RWPE1 (cell line): ENCODE measurements at places on chromosomes 7 and 10.
A peak's percentile ranks its signal among the peaks of the same experiment; 100 is the strongest.

GRCh38 chr10:62917475-62918238, 101.5 kb upstream of the EGR2 start:
- no peak for DNase-seq

DNA sequence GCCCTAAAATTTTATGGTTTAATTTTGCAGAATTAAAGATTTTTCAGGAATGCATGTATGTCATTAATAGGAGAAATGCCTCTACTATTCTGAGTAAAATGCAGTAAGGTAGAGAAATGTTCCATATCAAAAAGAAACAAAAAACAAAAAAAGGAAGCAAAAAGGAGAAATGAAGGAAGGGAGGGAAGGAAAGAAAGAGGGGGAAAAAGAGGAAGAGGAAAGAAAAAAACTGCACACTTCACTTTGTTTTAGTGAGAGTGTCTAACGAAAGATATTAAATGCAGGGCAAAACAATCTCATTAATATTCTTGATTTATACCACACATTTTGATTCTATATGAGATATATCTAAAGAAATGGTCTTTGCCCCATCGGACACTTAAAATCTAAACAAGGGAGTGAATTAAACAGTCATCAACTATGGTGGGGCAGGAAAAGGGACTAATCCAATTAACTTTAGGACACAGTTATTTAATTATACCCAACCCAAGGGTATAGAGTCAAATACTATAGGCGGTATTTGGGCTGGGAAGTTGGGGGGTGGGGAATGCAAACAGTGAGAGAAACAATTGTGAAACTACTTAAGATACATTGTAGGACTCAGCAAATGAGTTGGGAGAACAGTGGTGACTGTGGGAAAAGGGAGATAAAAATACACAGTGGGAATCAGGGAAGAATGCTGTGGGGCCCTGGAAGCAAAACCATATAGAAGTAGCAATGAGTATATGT, 27.0 kb downstream of the IMMP2L start:
- DNase-seq: no peak

DNA sequence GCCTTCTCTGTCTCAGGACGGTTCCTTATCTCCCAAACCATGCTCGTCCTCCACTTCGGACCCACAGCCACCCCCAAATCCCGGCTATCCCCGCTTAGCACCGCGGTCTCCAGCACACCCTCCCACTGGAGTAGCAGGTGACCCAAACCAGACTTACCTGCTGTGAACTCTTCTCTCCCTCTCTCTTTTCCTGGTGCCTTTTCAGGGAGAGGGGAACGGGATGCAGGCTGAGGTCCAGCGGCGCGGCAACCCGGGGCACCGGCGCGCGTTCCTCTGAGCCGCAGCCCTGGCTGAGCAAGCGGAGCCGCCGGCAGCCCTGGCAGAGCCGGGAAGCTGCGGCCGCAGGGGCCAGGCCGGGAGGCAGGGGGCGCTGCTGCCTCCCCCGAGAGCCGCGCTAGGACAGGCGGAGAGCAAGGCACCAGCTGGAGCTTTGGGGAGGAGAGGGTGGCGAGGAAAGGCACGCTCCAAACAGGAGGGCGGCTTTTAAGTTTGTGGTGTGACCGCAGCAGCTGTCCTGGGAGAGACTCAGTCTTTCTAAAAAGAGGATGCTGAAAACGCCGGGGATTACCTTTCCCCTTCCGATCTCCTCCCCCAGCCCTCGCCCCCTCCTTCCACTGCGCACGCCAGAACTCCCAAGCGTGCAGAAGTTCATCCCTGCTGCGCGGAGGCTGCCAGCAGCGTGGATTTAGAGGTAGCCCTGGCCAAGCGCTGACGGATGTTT, at the start of gene SEMA3D:
Gene SEMA3D, minus strand, starts transcription at position 536 of the 721 bp plus-strand sequence. CDS start 65,165 bp downstream, outside the sequence.
- DNase-seq: peak; percentile 55

- DNase-seq: no peak
These were observed 4.0 kb upstream of the KLRG2 start for GRCh38 chr7:139487366-139488080.

GRCh38 chr10:6920072-6921019, 340.3 kb upstream of the PRKCQ start:
- DNase-seq: peak; percentile 69

- no peak for DNase-seq
These were observed 440 bp downstream of the CTNNA3 start for GRCh38 chr10:67695555-67695954.

GRCh38 chr10:110615057-110615747, 28.9 kb upstream of the RBM20 start:
- DNase-seq: no peak

DNA sequence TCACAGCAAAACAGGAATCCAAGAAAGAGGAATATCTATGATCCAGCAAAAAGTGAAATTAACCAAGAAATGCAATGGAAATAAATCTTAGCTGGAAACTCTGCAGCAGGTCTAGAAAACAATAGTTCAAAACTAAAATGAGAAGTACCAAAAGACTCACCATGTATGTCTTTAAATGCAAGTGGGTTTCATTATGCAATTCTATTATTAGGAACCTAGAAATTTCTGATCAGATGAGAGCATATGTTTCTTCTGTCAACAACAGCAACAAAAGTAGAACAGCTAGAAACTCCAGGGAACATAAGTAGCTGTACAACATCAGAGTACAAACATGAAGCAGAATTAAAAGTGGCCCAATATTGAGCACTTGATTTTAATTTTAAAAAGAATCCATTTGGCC, 304.0 kb downstream of the ARHGAP12 start:
- DNase-seq: no peak

DNA sequence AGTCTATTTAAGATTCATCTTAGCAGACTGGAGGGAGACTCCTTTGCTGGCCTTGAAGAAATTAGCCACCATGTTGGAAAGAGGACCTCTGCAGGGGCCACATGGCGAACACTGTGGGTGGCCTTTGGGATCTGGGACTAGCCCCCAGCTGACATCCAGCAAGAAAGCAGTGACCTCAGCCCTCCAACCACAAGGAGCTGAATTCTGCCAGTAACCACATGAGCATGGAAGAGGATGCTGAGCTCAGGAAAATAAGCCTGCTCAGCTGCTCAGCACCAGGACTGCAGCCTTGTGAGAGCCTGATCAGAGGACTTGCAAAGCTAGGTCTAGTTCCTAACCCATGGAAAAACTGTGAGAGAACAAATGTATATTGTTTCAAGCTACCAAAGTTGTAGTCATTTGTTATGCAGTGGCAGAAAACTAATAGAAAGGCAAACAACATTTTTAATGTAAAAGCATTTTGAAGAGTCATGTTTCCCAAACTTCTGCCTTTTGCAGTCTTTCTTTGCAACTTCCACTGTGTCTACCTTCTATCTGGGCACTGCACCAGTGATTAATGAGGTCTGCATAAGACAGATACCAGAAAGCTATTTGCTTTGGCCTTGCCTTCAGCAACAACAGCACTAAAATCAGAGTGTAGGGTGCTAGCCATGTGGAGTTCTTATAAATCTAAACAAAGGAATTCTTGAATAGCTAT, 183.7 kb downstream of the FGFR2 start:
- DNase-seq: no peak

DNA sequence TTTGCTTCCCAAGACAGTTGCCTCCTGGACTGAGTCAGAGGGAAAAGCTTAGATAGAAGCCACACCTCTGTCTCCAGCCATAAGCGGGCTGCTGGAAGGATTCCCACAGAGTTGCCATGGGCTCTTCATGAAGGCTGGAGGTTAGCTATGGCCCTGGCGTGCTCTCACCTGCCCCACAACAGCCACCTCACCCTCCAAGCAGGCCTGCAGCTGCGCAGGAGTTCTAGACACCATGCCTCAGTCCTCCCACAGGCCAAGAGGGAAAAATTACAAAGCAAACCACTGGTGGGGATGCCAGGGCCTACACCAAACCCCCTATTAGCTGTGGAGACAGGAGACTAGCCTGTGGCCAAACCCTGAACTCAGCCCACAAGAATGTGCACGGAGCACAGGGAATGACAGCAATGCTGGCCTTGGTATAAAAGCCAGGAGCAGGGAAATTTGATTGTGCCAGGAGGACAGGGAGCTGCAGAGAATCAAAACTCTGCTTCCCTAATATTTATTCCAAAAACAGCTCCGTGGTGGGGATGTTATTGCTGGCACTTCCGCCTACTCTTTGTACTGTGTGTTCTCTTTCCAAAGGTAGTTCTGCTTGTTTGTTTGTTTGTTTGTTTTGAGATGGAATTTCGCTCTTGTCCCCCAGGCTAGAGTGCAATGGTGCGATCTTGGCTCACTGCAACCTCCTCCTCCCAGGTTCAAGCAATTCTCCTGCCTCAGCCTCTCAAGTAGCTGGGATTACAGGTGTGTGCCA, 60.3 kb upstream of the STK17A start:
- peak; percentile 74 for DNase-seq

DNA sequence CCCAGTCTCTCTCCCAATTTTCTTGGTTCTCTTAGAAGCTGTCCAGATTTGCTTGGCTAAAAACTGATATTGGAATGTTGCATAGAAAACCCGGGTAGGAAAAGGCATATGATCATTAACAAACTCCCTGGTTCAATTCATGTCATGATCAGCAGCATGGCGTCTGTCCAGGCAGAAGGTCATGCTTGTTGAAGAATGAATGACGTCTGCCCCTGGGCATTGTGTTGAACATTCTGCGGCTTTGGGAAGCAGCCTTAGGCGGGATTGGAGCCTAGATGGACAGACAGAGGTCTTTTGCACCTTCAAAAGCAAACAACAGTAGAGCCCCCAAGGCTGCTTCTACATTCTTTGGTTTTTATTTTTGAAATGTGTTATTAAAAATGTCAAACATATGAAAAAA, 7.7 kb upstream of the MINDY3 start:
- DNase-seq: no peak

DNA sequence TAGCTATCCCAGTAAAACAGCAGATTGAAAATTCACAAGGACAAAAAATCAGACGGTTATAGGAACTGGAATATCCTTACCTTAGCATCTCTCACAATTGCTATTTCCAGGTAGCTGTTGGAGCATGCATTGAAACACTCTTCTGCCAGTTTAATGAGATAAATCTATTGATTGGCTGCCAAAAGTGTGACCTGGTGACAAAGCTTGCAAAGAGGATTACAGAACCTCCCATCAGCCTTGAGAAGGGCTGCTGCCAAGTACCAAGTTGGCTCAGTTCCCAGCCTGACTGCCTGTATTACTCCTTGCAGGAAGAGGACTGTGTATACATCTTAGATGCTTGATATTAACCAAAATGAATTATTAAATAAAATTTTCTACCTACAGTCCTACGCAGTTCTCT, 5.1 kb downstream of the PRLHR start:
- peak; percentile 34 for DNase-seq

GRCh38 chr10:33157103-33157502, 177.4 kb downstream of the NRP1 start:
- peak; percentile 21 for DNase-seq

DNA sequence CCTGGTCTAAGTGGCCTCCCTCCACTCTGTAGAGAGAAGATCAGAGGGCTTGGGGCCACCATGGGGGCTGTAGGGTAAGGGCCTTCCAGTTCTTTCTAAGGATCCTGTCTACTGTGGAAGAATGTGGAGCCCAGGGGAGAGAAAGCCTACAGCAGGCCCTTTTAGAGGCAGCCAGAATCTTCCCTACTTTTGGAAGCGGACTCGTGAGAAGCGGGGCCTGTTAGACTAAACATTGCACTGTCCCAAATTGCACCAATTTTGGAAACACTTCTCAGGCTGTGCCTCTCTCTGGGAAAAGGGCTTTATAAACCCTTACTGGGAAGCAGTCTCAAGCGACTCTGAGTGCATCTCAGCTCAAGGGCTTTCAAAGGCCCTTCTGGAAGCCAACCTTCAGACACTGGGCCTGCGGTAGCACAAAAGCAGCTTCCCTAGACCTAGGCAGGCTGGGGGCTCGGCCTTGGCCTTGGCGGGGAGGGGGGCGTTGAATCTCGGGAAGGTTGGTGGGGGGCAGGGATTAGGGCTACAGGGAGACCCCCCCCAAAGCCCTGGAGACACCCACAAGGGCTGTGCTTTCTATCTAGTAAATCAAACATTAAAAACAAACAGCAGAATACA, 298.1 kb downstream of the GFRA1 start:
- no peak for DNase-seq

- DNase-seq: no peak
These were observed 11.4 kb upstream of the MRPS16 start for GRCh38 chr10:73263693-73264347.

- DNase-seq: no peak
These were observed 103.9 kb upstream of the RET start for GRCh38 chr10:42972946-42973345.

DNA sequence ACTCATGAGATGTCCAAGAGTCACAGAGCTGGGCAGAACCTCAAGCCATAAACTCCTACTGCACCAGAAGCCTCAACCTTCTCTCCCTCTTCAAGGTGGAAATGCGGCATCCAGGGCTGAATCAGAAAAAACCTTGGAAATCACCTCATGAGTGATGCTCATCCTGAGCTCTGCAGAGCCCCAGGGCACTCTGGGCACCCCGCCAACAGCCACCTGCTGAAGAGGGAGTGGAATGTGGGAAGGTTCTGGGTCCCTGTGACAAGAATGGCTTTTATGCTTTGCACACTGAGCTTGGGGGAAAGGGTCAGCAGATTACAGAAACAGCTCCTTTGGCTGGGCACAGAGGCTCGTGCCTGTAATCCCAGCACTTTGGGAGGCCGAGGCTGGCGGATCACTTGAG, 18.8 kb downstream of the NUDT1 start:
- peak; percentile 94 for DNase-seq

GRCh38 chr10:124385627-124386185, 33.0 kb downstream of the OAT start:
- DNase-seq: no peak

GRCh38 chr7:20388084-20388483, 57.4 kb downstream of the ITGB8 start:
- no peak for DNase-seq

DNA sequence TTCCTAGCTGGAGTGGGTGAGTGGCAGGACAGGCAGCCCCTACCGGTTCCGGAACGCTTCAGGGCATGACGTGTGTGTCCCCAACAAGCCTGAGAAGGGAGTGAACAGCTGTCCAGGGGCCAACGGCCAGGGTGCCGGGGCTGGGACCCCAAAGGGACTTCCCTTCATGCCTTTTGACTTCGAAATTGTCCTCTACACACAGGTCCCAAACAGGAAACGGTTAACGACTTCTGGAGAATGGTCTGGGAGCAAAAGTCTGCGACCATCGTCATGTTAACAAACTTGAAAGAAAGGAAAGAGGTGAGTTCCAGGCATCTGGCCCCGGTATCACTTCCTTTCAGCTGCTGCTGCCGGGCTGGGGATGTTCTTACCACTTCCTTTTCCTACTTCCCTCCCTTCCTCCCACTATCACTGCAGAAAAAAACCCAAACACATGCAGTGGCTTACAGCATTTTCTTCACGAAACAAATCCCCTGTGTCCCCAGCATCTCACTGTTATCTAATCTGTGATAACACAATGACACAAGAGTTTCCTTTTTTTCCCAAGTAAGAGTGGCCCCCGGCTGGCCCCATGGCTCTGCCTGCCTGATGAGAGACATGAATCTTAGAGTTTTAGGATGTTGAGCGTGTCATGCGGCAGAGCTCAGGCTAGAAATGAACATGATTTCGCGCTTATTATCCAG, 63.2 kb downstream of the MKI67 start:
- DNase-seq: no peak

DNA sequence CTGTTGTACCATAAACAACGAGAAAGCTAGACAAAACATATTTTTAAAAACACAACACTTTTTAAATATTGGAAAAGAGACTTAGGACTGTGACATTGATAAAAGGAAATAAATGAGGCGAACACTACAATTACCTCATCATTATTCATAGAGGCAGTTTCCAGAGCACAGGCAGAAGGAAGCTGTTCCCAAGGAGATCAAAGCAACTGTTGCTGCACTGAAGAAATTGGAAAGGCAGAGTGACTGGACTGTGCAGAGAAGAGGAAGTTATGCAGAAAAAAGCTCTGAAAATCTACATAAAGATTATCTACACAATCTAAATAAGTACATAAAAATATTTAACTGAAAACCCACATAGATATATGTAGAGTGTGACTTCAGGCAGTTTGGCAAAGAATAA, 32.8 kb downstream of the MYO3A start:
- DNase-seq: no peak

GRCh38 chr10:133059571-133059970, 28.2 kb upstream of the ADGRA1 start:
- DNase-seq: no peak
